ENCODE measurements at places on chromosomes 12 and 14.

DNA sequence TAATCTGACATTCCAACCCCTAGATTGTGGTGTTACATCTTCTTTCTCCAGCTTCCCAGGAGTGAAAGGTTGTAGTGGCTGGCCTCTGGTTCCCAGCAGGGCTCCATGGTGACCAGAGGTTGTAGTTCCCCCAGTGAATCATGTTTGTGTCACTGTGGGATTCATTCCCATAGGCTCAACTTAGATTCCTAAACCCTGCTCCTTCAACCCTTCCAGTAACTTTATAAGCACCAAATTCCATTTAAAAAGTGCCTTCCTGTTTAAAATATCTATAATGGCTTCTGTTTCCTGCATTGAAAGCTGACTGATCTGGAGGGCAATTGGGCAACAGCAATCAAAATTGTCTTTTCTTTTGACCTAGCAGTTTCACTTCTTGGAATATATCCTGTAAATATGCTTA lies 40.5 kb upstream of the TBC1D15 start:
- no peak for DNase-seq

DNA sequence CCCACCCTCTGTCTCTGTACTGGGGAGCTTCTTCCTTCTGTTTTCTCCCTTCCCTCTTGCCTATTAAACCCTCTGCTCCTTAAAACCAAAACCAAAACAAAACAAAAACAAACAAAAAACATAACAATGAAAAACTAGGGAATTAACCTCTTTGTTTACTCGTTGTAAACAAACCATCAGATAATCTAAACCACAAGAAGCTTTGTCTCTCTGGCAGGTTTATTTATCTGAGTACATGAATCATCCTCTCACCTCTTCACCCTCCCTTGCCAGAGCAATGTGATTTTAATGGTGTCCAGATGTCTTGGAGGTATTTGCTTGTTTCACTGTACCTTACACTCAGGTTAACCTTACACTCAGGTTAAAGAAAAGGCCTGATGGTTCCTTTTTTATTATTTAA lies 66.1 kb downstream of the DYRK2 start:
- no peak for DNase-seq

DNA sequence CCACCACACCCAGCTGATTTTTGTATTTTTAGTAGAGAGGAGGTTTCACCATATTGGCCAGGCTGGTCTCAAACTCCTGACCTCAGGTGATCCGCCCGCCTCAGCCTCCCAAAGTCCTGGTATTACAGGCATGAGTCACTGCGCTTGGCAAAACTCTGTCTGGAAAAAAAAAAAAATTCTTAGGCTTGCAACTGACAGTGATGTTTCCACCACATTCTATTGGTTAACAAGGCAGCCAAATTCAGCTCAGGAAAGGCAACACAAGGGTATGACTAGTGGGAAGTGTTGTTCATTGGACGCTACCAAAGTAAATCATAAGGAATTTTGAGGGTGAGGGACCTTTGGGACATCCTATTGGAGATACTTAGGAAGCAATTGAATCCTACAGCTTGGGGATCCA lies 2.9 kb upstream of the SBNO1 start:
- no peak for DNase-seq

DNA sequence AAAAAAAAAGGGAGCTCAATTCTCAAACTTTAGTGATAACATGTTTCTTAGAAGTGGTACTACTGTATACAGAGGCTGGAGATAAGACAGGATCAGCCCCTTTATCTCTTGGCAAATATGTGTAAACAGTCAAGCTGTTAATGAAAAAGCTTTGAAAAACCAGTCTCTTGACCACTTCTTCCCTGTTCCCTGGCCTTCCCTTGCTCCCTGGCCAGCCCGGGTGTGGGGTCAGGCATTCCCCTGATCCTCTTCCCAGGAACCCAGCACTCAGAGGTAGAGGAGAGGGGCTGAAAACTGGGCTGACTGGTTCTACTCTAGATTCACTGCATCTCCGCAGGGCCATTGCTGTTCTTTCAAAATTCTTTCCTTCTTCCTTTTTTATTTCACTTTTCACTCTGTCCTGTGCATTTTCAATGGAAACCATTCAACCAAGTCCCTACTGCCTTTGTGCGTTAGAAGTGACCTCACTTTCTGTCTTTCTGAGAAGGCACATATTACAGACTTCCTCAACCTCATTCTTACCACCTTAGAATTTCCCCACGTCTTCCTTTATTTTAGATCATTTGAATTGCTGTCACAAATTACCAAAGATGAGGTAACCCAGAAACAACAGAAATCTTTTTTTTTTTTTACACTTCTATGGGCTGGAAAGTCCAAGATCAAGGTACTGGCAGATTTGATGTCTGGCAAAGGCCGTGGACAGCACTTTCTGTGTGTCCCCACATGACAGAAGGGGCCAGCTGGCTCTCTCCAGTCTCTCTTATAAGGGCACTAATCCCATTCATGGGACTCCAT lies 5.7 kb downstream of the GNG2 start:
- DNase-seq = no peak

- no peak for DNase-seq
These were observed 186.5 kb downstream of the KCNA5 start for GRCh38 chr12:5230156-5230555.

GRCh38 chr14:100769035-100769939 lies 42.6 kb downstream of the DLK1 start:
- no peak for DNase-seq

- peak; percentile 38 for DNase-seq
These were observed 182.2 kb upstream of the GRIP1 start for GRCh38 chr12:66860752-66861750.
